AG04450 (cell line): ENCODE measurements at places on chromosomes 6 and 20. TPM values are rescaled to one million over a fixed set of nuclear protein-coding genes. Genes with fewer than 3 reads are reported as not detected.

Gene TP53INP2
- polyA plus RNA-seq: 5.9 and 8.6 TPM in 2 replicates

Gene WFDC12
- polyA plus RNA-seq: not detected in 2 replicates

Gene ITPA
- polyA plus RNA-seq: 25.2 and 29.8 TPM in 2 replicates

Gene PGM3
- 116 and 155 TPM in 2 replicates for polyA plus RNA-seq

Gene EEF1A2
- polyA plus RNA-seq: 0.94 and 0.99 TPM in 2 replicates

Gene GSS
- 71.6 and 77.4 TPM in 2 replicates for polyA plus RNA-seq
